ENCODE measurements at places on chromosomes 3 and 15.

GRCh38 chr3:28467414-28467813, 118.8 kb upstream of the AZI2 start:
- no peak for DNase-seq

- no peak for DNase-seq
Observed at GRCh38 chr15:60824196-60824595, 345.3 kb upstream of the ICE2 start.

DNA sequence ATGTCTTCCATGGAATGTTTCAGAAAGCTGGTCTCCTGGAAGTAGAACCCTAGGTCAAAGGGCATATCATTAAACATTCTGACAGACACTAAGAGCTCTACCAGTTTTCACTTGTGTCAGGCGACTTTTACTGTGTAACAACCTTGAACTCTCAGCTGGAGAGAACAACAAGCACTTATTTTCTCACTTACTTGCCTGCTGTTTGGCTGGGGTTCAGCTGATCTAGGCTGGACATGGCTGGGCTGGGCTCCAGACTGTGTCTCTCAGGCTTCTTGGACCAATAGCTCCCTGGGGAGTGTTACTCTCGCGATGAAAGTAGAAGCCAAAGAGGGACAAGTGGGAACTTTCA, 527.3 kb downstream of the SHQ1 start:
- DNase-seq, result no peak

- DNase-seq, result no peak
Observed at GRCh38 chr15:99140590-99140989, 35.7 kb downstream of the SYNM start.

DNA sequence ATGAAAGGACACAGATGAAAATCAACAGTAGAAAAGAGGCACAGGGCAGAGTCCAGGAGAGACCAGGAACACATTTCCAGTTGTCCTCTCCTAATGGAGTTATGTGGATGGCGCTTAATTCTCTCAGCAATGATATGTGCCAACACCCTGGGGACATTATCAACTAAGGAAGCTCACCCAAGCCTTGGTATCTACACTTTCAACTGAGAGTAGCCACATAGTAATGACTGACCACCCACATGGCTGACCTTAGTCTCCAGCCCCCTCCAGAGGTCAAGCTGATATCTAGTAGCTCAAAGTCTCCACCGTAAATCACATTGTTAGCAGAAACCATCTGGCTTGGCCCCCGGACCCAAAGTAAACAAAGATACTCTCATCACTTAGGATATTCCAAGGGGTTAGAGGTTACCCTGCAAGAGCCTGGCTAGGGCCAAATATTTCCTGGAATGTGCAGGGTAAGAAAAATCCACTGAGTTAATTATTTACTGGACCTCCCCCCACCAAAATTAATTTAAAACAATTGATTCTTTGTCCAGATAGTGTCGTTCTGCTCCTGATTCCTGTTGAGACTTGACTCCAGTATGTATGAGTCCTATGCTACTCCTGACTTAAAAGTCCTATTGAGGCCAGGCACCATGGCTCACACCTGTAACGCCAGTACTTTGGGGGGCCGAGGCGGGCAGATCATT, 24.8 kb downstream of the GABRR3 start:
- DNase-seq, result no peak

- DNase-seq, result no peak
Observed at GRCh38 chr3:64653101-64653500, 34.7 kb downstream of the ADAMTS9 start.

GRCh38 chr3:37667335-37667734, 194.3 kb upstream of the CTDSPL start:
- DNase-seq, result no peak

- DNase-seq, result no peak
Observed at GRCh38 chr3:16260046-16260445, 4.7 kb downstream of the DPH3 start.

- DNase-seq, result no peak
Observed at GRCh38 chr3:42140665-42141203, 49.6 kb downstream of the TRAK1 start.

GRCh38 chr3:48434591-48435222, 4.8 kb upstream of the PLXNB1 start:
- no peak for DNase-seq

DNA sequence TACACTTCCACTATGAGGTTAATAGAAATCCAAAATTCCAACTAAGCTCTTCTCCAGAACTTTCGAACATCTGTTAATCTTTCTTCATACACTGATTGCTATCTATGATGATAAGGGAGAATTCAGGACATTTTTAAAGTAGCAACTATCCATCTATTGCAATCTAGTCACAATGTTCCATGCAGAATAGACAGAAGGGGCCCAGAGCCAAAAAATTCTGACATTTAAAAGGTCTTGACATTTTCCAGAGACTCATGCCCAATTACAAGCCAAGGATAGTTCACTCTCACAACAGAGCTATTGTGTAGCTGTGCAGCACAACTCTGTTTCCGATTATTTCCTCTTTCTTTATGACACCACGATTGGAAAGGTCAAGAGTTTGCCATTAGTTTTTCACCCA, 999.7 kb upstream of the ALCAM start:
- peak; percentile 97 for DNase-seq

DNA sequence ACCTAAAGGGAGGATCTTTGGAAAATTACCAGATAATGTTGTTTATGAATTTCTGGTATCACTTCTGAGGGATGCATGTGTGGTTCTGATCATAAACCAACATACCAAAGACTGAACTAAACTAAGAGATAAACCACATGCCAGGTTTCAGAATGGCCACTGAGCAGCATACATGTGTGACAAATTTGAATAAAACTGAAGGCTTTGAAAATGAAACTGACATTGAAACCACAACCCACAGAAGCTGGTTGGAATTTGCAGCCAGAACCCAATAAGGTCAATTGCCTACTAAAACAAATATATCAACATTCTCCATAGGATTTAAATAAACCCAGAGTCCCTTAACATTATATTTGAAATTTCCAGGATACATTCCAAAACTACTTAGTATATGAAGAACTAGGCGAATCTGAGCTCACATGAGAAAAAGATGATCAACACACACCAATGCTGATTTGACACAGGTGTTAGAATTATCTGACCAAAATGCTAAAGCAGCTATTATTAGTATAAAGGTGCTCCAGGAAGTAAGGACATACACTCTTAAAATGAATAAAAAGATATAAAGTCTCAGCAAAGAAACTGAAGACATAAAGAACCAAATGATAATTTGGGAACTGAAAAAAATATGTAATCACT, 125.0 kb downstream of the ZNF280D start:
- DNase-seq, result no peak

- no peak for DNase-seq
Observed at GRCh38 chr3:55315396-55315795, 171.7 kb downstream of the WNT5A start.

DNA sequence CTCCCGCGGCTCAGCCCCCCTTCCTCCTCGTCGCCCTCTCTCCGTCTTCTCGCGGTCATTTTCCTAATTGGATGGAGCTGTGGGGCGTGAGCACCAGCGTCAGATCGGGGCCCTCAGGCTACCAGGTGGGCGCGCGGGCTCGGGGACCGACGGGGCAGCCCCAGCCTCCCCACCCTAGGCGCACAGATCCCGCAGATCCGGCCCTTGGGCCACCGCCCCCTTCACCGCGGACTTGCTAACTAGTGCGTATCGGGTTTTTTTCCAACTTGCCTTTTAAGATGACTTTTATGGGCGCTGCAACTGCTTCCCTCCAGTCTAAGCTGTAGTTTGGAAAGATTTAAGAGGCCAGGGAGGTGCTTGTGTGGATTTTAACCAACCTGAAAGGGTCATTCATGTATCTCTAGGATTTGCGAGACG, 1.3 kb downstream of the ZNF710 start:
- DNase-seq, result peak; percentile 11

GRCh38 chr3:195160257-195160898, 110.6 kb downstream of the XXYLT1 start:
- DNase-seq, result no peak

GRCh38 chr15:66961407-66961884, 104.0 kb upstream of the SMAD3 start:
- DNase-seq, result no peak

- DNase-seq, result no peak
Observed at GRCh38 chr15:94081829-94082228, 149.5 kb upstream of the MCTP2 start.

- DNase-seq, result no peak
Observed at GRCh38 chr3:38229036-38229435, 36.6 kb upstream of the SLC22A13 start.

GRCh38 chr3:120144267-120144666, 50.0 kb upstream of the GSK3B start:
- no peak for DNase-seq

DNA sequence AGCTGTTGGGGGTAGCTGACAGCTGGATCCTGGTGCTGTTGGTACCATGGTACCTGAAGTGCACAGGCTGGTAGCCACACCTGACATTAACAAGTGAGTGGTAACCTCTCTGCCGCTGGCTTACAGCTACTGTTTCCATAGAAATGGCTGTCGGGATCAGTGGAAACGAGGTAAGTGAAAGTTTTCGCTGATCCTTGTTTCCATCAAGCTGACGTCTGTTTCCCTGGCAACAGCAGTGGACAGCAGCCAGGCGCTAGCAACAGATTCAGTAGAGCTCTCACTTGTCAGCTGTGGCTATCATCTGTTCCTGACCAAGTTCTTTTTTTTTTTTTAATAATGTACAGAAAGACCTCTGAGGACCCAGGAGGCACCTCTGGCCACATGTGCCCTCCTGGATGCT, 166.2 kb downstream of the CHDH start:
- DNase-seq, result no peak

DNA sequence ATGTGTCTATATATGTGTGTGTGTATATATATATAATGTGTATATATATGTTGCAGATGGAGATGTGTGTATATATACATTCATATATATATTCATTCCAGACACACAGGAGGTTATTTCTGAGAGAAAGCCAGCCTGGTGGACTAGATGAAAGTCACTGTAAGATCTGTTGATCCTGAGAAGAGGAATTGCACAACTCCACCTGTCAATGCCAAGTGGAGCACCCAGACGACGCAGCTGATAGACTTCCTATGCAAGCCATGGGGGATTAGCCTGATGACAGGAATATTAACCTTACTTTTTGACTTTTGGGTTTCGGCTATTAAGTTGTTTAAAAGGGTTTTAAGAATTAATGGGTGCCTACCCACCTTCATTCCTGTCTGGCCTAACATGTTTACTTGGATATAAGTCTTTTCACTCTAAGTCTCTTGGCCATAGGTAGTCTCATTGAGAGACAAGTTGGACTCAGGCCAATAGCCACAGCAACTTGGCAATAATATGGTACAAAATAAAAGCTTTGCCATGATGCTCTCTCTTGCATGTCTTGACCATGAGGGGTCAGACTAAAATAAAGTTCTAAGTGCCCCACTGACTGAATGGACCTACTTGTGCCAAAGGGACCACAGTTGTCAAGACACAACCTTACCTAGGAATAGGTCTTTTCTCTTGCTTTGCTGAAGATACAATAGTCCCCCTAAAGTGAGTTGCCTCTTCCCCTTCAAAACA, 35.9 kb upstream of the GOLGA6L2 start:
- no peak for DNase-seq

GRCh38 chr3:141619450-141619849, 118.6 kb upstream of the RNF7 start:
- DNase-seq, result no peak

Measured in foreskin melanocyte (primary cell).